ENCODE measurements at places on chromosomes 16 and 17.
A peak's percentile ranks its signal among the peaks of the same experiment; 100 is the strongest.

DNA sequence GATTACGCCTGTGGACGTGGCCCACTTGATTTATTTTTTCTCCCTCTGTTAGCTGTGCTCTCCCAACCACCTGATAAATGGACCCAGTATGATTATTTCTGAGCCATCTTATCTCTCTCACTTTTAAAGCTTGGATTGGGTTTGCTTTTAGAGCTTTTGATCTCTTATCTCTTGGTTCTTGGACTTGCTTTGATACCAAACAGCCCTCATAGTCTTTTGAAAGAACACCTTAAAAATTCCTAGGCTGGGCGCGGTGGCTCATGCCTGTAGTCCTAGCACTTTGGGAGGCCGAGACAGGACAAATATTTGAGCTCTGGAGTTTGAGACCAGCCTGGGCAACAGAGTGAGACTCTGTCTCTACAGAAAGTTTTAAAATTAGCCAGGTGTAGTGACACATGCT, 25.8 kb downstream of the SMTNL2 start:
- no peak for DNase-seq

DNA sequence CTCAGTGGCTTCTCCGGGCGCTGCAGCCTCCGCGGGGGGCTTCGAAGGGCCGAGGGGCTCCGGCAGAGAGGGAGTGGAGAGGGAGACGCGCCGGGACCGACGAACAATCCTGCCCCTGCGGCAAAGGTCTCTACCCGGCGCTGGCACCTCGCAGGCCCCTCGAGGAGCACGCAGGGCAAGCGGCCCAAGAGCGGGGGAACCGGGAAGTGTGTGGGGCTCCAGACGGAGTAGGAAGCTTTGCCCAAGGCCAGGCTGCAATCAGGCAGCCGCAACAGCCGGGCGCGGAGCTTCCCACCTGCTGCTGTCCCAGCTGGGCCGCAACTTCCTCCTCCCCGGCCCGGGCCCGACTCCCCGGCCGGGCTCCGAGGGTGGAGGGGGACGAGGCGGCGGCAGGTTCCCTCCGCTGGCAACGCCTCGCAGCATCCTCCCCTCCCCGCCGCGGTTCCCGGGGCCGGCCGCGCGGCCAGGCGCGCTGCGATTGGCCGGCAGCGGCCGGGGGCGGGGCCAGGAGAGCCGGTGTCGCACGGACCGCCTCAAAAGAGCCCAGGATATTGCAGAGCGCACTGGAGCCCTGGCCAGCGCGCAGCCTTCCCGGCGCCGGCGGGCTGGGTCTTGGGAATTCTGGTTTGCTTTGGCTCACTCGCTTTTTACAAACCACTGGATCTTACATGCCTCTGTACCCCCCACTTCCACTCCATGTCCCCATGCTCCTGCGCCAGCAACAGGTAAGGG, at the start of gene KCNJ2:
Gene KCNJ2, plus strand, starts transcription at position 556 of the 732 bp plus-strand sequence. CDS start 5,508 bp downstream, outside the sequence.
- DNase-seq: peak; percentile 81

DNA sequence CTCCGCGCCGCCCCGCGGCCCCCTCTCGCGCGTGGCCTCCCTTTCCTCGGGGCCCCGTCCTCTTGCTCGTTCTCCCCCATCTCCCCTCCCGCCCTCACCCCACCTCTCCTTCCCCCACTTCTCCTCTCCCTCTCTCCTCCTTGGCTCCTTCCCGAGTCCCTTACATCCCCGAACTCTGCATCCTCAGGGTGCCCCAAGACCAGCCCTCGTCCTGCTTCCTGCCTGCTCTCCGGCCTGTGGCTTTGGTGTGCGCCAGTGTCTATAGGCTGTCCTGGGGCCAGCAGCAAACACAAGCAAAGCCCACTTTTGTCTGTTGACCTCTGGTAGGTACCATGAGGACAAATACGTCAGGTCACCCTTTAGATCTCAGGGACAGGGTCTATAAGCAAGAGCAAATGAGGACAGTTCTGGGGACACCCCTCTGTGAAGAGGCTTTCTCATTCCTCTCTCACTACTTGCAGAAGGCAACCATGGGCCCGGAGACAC, 284 bp upstream of the COPZ2 start:
- DNase-seq: no peak

DNA sequence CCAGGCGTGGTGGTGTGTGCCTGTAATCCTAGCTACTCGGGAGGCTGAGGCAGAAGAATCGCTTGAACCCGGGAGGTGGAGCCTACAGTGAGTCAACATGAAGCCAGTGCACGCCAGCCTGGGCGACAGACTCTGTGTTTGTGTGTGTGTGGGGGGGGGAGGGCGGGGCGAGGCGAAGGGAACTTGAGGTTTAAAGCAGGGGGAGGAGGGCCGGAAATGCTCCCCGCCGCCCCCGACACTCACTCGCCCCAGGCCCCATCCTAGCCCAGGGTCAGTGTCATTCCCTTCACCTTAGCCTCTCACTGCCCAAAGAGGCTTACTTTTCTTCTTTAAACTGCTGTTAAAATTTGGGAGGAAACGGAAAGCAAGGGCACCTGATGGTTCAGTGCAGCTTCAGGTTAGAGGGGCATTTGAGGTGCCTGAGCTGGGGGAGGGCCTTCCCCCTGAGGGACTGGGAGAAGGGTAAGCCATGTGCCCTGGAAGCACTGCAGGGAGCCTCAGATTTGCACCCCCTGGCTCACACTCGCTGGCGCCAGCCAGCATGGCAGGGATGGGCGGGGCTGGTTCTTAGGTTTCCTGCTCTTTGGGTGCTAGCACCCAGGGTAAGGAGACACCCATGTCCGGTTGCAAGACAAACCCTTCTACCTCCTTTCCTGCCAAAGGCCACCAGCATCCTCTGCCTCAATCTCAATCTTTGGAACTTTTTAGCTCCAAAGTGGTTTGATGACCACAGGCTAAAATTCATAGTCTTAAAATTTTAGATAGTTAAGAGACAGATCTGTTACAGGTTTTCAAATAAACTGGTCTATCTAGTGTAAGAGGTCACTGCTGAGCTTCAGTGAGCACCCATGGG, 2.2 kb upstream of the LIMD2 start:
- peak; percentile 85 for DNase-seq

DNA sequence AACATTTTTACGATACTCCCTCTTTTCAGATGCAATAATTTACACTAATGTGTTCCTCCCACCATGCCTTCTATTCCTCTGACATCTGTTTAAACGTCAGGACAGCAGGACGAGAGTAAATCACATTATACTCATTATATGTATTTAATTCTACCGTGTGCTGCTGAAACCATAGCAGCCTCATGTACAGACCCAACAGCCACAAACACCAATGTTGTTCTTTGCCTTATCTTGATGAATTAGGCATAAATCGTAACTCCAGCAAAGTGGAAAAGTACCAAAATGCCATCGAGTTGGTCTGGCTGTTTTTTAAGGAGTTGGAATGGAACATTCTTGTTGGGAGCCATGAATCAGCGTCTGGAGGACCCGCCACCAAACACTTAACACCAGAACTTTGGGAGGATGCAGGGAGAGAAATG, 82.9 kb upstream of the FOXF1 start:
- DNase-seq: no peak

DNA sequence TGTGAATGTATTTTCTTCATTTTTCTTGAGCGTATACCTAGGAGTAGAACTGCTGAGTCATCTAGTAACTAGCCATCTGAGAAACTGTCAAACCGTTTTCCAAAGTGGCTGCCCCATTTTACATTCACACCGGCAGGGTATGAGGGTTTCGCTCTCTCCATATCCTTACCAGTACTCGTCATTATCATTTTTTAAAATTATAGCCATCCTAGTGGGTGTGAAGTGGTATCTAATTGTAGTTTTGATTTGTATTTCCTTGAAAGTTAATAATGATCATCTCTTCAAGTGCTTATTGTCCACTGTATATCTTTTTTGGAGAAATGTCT, 6.0 kb downstream of the RNF157 start:
- DNase-seq: no peak

GRCh38 chr17:79609673-79610645, 892 bp downstream of the RBFOX3 start:
- DNase-seq: no peak

DNA sequence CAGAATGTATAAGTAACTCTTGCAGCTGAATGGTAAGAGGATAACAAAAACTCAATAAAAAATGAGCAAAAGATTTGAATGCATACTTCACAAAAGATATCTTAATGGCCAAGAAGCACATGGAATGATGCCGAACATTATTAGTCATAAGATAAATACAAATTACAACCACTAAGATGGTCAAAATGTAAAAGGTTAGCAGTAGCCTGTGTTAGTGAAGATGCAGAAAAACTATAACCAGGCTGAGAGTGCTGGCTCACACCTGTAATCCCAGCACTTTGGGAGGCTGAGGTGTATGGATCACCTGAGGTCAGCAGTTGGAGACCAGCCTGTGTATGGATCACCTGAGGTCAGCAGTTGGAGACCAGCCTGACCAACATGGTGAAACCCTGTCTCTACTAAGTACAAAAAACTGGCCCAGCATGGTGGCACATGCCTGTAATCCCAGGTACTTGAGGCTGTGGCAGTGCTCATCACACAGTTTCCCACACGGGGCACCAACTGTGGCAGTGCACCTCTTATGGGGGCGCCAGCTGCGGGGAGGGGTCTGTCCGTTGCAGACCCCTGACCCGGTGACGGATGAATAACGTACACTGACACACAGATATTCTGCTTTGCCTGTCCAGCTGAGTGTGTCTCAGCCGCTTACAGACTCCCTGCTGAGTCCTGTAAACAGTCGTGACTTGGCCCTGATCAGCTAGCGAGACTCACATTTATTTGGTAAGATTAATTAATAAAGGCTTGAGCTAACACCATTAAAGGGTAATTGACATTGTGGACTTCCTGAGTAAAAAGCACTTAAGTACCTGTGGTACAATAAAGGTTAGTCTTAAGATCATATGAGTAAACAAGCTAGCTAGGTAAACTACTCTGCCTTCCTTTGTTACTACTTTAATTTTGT, 45.7 kb upstream of the FAM20A start:
- DNase-seq: no peak

GRCh38 chr17:34451313-34451712, 88.3 kb upstream of the CCL1 start:
- no peak for DNase-seq

DNA sequence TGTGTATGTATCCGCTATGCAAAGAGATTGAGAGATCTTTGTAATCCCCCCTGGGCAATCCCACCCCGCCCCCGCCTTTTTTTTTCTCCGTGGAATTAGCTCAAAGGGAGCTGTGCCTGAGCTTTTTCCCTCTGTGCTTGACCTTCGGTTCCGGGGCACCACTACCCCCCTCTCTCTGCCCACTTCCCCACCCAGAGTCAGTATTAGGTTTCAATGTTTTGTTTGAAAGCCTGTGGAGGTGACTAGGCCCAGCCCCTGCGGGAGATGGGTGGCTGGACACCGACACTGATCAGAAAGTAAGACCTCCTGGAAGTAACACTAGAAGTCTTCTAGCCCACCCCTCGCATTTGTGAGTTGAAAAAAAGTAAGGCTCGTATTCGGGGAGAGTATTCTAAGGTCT, 7.0 kb downstream of the CBLN1 start:
- DNase-seq: no peak

DNA sequence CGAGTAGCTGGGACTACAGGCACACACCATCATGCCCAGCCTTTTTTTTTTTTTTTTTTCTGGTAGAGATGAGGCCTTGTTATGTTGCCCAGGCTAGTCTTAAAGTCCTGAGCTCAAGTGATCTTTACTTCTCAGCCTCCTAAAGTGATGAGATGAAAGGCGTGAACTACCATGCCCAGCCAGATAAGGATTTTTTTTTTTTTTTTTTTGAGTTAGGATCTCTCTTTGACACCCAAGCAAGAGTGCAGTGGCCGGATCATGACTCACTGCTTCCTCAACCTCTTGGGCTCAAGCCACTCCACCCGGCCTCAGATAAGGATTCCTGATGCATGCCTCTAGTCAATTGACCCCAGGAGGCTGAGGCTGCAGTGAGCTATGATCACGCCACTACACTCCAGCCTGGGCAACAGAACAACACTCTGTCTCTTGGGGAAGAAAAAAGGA, 11.2 kb upstream of the PLEKHG4 start:
- no peak for DNase-seq

DNA sequence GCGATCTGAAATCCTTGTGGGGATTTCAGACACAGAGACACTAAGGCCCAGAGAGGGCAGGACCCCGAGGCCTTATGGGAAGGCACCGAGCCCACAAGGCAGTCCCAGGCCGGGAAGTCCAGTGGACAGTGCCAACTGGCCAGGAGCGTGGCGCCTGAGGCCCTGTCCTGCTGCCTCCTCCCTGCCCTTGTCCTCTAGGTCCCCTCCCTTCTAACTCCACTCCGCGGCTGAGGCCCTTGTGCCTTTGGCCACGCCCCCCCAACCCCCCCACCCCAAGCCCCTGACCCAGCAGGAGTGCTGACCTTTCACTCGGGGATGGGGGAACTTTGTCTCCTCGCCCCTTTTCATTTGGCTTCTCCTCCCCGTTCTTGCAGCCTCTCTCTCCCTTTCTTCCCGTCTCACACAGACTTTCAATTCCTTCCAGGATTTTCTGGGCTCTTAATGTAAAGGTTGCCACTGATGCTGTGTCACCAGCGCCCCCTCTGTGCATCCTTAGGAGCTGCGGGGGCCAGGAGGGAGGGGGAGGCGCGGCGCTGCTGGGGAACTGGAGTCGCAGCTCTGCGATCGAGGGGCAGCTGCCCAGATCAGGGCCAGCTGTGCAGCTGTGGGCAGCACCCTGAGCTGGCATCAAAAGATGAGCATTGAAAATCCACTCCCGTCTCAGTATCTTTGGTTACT, 29.1 kb downstream of the CRHR1 start:
- no peak for DNase-seq

- DNase-seq: no peak
These were observed 13.2 kb downstream of the RAB40B start for GRCh38 chr17:82685291-82685690.

DNA sequence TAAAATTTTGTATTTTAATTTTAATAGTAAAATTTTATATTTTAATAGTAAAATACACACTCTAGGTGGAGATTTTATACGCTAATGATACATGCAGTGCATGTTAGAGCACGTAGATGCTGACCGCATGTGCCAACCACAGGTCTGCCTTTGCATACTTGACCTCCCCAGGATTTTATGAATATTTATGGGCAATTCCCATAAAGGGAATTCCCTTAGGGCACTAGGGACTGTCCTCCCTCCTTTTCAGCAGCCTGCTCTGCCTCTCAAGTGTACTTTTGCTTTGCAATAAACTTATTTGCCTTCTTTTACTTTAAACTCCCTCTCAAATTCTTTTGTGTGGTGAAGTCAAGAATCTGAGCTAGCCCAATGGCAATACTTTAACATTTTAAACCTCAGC, 217.7 kb upstream of the CDH8 start:
- DNase-seq: no peak

- DNase-seq: no peak
These were observed 11.0 kb upstream of the KRT19 start for GRCh38 chr17:41539071-41539492.

- DNase-seq: no peak
These were observed 32.7 kb upstream of the FOXF1 start for GRCh38 chr16:86477642-86478041.

GRCh38 chr16:70777973-70778406, 23.0 kb downstream of the VAC14 start:
- no peak for DNase-seq

DNA sequence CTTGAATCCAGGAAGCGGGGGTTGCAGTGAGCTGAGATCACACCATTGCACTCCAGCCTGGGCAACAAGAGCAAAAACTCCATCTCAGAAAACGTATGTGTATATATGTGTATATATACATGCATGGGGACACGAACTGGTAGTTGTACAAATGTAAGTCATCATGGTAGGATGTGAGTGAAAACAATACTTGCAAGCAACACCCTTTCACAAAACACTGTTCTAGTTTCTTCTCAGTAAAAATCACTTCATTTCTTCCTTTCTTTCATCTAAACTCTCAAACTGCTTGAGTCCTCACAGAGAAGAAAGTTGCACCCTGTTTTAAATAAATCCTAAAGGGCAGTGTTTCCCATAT, 51.8 kb downstream of the METTL16 start:
- no peak for DNase-seq
